ENCODE measurements at places on chromosomes 7 and 10.

DNA sequence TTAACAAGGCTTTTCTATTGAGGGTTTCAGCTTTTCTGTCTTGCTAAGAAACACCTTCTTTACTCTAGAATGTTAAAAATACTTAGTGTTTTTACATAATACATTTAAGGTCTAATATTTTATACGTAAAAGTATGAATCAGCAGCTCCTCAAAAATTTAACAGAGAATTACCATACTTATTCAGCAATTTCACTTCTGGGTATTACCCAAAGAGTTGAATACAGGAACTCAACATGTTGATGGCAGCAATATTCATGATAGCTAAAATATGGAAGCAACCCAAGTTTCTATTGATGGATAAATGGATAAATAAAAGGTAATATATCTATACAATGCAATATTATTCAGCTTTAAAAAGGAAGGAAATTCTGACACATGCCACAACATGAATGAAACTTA, 9.7 kb upstream of the OR13A1 start:
- no peak for DNase-seq

- DNase-seq, result no peak
These were observed 383.1 kb downstream of the LRRTM3 start for GRCh38 chr10:67308912-67309311.

DNA sequence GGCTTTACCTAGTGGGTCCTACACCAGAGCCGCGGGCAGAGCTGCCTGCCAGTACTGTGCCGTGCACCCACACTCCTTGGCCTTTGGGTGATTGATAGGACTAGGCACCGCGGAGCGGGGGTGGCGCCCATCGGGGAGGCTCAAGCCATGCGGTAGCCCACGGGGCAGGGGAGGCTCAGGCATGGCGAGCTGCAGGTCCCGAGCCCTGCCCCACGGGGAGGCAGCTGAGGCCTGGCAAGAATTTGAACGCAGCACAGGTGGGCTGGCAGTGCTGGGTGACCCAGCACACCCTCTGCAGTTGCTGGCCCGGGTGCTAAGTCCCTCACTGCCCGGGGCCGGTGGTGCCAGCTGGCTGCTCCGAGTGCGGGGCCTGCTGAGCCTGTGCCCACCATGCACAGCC, 32.3 kb upstream of the KIAA1217 start:
- DNase-seq, result no peak

DNA sequence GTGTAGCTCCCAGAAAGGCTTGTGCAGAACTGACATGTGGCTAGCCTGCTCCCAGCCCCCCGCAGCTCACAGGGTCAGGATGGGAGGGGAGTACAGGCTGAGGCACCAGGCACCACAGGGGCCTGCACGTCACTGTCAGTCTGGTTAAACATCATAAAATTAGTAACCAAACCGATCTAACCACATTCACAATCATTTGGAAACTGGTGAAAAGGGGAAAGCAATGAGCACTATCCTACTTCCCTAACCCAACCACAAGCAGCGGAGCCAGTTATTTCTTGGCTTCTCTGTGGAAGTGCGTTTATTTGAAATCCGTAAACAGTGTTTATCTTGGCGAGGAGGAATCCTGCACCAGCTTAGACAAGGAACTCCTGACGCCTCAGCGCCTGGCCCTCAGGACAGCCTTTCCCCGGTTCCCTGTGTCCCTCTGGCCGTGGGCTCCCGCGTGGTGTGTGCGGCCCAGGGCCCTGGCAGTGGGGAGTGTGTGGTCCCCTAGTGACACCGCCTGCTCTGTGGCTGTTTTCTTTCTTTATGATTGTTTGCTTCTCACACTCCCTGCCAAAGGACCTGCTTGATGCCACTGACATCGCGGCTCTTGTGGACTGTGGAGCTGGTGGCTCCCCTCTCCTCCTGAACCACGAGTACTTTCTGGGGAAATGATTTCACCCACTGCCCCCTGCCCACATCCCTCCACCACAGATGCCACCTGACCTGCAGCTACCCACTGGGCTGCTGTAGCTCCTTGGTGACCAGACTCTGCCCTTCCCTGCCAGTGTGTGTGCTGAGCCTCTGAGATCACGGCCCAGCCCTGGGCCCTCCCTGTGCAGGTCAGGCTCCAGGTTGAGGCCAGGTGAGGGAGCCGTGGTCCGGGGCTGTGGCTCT, 38.0 kb downstream of the INPP5A start:
- DNase-seq, result no peak

DNA sequence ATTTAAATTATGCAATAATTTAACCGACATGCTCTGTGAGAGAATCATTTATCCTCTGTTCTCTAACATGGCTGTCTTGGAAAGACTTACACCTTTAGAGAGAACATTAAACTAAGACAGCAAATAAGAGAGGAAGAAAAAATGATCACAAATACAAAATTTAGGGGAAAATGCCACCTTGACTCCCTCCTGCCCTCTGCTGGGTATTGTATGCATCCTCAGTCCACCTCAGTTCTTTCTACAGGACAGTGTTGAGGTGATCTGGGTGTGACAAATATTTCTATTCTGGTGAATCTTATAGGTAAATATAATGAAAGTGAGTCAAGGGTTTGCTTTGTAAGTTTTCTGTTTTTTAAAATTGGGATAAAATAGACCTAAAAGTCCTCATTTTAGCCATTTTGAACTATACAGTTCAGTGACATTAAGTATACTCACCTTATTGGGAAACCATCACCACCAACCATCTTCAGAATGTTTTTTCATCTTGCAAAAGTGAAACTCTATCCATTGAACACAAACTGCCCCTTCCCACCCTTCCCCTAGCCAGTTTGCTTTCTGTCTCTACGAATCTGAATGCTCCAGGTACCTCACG, 61.5 kb upstream of the ELMO1 start:
- peak; percentile 14 for DNase-seq

DNA sequence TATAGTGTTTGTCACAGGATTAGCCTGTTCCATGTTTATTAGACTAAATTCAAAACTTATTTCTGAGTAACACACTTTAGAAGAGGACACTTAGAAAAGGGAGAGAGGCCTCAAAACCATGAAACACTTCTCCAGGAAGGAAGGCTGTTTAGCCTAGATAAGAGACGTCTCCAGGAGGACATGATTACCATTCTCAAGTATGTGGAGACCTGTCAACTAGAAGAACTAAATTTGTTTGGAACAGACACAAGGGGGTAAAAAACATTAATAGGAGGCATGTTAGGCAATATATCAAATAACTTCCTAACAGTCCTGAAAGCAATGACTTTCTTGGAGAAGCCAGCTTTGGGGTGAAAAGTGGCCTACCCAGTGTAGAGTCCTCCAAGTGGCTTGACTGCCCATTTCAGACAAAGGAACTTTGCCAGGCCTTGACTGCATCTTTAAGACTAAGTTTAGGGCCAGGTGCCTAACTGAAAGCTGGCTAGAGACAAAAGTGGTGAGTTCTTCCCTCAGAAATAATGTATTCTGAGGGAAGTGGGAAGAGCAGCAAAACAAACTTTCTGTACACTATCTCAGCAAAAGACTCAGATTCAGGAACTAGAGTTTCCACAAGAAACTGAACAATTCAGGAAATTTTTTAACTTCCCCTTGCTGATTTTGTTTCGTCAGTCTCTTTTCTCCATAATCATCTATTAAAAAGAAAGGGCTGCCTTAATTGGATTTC, 11.8 kb downstream of the NCOA4 start:
- DNase-seq, result no peak

DNA sequence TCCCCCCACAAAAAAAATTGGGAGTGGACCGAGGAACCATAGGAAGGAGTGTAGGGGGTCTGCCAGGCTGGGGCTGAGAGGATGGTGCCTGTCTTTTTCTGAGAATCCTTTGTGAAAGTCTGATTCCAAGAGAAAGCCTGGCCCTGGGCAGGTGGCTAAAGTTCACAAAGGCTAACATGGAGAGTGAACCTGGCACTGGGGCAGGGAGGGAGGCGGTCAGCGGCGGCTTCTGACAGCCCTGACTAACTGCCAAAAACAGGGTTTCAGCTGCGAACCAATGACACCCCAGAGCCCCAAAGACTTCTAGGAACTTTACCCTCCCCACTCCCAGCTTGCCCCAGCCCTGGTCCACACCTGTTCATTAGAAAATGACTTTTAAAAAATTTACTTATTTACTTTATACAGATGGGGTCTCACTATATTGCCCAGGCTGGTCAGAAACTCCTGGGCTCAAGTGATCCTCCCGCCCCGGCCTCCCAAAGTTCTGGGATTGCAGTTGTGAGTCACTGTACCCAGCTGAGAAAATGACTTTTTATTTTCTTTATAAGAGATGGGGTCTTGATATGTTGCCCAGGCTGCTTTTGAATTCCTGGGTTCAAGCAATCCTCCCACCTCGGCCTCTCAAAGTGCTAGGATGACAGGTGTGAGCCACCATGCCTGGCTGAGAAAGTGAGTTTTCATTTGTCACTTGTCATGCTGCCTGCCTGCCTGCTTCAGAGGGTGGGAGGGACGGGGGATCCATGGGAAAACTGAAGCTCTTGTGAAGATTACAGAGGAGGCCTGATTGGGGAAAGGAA, 61.0 kb upstream of the DUSP5 start:
- no peak for DNase-seq

- DNase-seq, result no peak
These were observed 129.9 kb downstream of the TEX36 start for GRCh38 chr10:125553091-125553490.

DNA sequence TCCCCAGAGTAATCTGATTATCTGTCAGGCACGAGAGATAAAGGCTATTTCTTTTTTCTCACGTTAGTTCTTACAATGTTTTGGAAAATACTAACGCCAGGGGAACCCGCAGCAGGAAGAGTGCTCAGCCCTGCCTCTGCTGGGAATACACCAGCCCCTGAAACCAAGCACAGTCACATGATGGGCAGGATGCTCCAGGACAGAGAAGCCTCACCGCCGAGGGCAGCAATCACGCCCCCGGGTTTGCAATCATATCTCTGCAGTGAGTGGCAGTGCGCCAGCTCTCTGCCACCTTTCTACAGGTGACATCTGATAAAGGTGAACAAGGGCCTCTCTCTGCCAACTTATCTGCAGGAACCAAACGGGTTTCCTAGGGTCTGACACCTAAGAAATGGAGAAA, 39.8 kb downstream of the BRI3 start:
- no peak for DNase-seq

GRCh38 chr7:33981671-33982424, 76.5 kb downstream of the BMPER start:
- DNase-seq, result no peak

GRCh38 chr7:51430480-51431086, 114.0 kb upstream of the COBL start:
- DNase-seq, result peak; percentile 56

- DNase-seq, result no peak
These were observed 96.1 kb downstream of the ATE1 start for GRCh38 chr10:121831777-121832176.

- DNase-seq, result no peak
These were observed 785 bp downstream of the WDR86 start for GRCh38 chr7:151408839-151409666.

DNA sequence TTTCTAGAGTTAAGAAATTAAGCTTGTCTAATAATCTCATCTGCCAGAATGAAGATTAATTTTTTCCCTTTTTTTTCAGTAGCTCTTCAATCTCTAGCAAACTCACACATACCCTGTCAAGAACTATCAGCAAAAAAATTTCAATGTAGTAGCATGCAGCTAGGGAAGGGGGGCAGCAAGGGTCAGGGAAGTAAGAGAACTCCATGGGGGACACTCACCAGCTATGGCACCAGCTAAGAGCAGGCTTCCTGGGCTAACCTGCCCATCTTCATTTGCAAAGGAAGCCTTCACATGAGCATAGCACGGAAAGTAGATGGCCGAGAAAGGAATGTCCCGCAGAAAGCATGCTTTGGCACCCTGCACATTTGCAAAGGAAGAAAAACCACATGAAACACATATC, 190.4 kb downstream of the SLC25A13 start:
- DNase-seq, result no peak

DNA sequence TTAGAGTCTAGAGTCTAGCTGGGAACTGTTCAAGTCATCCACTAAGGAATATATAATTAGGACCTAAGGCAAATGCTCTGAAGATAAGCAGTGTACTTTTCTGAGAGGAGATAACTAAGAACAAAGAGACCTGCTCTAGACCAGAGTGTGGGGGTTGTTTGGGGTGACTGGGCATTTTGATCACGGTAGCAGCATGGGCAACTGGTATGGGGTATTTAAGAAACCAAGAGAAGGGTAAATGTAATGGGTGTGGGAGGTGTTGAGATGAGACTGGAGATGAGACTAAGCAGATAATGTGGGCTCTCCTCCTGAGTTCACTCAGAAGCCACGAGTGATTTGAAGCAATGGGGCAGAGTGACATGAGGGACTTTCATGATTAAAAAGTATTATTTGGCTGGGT, 1082.9 kb downstream of the GATA3 start:
- no peak for DNase-seq

DNA sequence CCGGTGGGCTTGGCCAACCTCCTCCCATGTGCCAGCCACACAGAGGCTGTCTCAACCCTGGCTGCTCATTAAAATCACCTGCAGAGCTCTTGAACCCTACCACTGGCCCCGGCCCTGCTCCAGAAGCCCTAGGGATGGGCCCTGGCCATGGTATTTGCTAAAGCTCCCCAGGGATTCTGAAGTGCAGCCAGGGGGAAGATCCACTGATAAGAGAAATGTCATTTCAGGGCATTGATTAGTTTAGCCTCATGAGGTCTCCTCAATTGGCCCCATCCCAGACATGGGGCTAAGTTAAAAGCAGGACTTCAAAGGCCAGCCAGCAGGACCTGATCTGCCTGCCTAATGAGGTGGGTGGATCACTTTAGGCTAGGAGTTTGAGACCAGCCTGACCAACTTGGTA, 65.2 kb downstream of the ABRAXAS2 start:
- no peak for DNase-seq

- DNase-seq, result no peak
These were observed 81.3 kb downstream of the PRKCQ start for GRCh38 chr10:6498771-6499170.

GRCh38 chr10:87646192-87646909, 13.3 kb upstream of the PAPSS2 start:
- DNase-seq, result no peak

DNA sequence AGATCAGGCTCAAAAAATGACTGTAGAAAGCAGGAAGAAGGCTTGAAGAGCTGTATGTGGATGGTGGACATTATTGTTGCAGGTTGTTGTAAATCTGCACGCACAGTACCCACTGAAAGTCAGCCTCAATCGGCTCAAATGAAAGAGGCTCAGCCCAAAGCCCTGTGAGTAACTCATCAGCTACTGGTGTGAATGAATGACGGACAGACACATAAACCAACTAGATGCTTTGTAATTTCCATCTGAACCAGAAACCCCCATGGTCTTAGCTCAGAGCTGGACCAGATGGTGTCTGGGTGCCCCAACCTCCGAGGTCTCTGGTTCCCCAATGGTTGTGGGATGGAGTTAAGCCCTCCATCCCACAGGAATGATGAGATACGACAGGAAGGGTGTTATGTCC, 7.4 kb downstream of the CALN1 start:
- no peak for DNase-seq

GRCh38 chr10:133215586-133215985, 14.4 kb upstream of the UTF1 start:
- DNase-seq, result no peak

- no peak for DNase-seq
These were observed 55.2 kb downstream of the MAGI2 start for GRCh38 chr7:79398138-79398749.

- no peak for DNase-seq
These were observed 14.3 kb downstream of the DENND10 start for GRCh38 chr10:119118231-119118630.

GRCh38 chr7:107432261-107432660, 37.6 kb upstream of the GPR22 start:
- no peak for DNase-seq

Data from stimulated activated CD4-positive, alpha-beta T cell treated with anti-CD3 and anti-CD28 coated beads, Interleukin-12 subunit alpha, Interleukin-12 subunit beta, amount 100 ng/mL, for 48 hours (primary cell).